Hindlimb muscle (tissue), 1 donor: ENCODE measurements at places on chromosomes 5 and 9. TPM values are rescaled to one million over a fixed set of nuclear protein-coding genes. Genes with fewer than 3 reads are reported as not detected.

GRCh38 chr5:82560561-82560960 lies 282.4 kb upstream of the RPS23 start:
- peak; percentile 31 for DNase-seq

GRCh38 chr9:98432134-98432533 lies 176.7 kb upstream of the TBC1D2 start:
- no peak for DNase-seq

The TEX10 gene
- 22.2 TPM for polyA plus RNA-seq

The TERT gene
- polyA plus RNA-seq: not detected
